CD4-positive, alpha-beta T cell treated with Interleukin-4 for 4 hours (primary cell): ENCODE measurements at places on chromosomes 5 and 9.

DNA sequence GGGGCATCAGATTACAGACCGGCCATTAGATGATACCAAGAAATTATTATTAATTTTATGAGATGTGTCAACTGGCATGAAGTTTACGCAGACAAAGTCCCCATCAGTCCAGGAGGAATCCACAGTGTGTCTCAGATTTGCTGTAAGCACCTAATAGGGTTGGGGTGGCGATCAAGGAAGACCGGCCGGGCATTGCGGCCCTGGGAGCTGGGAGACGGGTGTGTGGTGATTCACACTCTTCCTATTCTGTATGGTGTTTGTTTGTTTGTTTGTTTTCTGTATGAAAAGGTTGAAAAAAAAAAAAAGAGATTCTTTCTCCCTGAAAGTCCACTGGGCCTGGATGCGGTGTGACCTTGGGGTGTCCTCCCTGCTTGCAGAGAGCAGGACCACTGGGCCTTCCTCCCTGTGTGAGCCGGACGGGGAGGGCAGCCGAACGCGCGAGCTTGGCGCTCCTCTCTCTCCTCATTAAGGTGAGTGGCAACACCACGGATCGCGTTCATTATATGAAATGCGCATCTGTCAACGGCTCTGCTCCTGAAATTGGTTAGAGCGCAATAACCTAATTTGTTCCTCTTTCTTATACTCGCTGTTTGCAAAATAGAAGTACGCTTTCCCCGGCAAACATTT lies 15.1 kb downstream of the RASGEF1C start:
- no peak for DNase-seq

GRCh38 chr5:150043657-150044328 lies 42.6 kb downstream of the CSF1R start:
- DNase-seq = no peak

DNA sequence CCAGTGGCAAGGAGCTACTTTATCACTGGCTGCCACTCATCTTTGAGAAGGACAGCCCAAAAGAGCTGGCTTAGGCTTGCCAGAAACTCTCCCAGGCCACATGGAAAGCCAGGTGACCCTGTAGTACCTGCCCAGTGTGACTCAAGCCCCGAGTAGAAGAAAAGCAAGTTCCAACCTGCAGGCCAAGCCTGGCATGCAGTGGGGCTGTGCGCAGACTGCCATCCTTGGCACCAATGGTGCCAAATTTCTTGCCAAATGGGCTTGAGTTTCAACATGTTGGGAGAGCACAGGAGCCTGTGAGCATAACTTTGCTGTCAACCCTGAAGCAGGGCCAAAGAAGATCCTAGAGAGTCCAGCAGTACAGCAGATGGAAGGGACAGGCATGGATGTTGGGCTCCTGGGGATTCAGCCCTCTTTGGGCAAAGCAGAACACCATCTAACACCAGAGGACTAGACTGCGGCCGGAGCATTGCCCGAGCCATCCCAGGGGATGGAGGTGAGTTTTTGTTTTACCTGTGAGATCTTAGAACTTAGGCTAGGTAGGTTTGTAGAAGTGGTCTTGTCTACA lies 27.3 kb upstream of the SHB start:
- no peak for DNase-seq

GRCh38 chr9:116565986-116566385 lies 121.1 kb upstream of the TRIM32 start:
- no peak for DNase-seq

GRCh38 chr5:62314213-62314830 lies 8.3 kb downstream of the KIF2A start:
- DNase-seq = no peak

DNA sequence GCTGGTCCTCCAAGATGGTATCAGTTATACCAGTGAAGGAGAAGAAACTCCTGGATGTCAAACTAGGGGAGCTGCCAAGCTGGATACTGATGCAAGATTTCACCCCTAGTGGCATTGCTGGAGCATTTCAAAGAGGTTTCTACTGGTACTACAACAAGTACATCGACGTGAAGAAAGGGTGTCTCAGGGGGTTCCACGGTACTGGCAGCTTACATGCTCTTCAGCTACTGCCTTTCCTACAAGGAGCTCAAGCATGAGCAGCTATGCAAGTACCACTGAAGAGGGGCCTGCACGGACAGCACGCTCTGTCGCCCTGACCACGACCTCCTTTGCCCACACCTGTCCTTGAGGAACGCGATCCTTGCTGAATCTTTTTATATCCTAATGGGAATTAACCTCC lies 19.5 kb downstream of the ACTL7B start:
- DNase-seq = no peak

- no peak for DNase-seq
These were observed 10.9 kb downstream of the CXXC5 start for GRCh38 chr5:139658928-139659667.

DNA sequence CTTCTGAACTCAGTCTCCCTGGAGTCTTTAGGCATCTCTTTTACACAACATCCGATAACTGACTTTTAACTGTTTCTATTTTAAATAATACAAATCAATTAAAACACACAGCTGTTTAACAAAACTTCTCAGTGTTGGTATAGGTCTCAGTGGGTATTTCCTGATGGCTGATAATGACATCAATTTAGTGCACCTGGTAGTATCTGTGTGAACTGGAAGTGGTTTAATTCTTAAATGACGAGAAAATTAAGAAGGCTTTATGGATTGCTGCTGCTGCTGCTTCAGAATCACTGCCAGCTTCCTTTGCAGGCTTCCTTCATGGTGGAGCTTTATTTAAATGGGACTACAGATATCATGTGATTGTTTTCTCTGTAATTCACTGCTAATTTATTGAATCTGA lies 92.3 kb downstream of the RPS23 start:
- no peak for DNase-seq

- no peak for DNase-seq
These were observed 46.8 kb downstream of the NSUN2 start for GRCh38 chr5:6585939-6586646.

GRCh38 chr9:107100591-107100990 lies 182.5 kb upstream of the RAD23B start:
- no peak for DNase-seq

GRCh38 chr9:90240541-90240940 lies 402.1 kb downstream of the DIRAS2 start:
- no peak for DNase-seq

DNA sequence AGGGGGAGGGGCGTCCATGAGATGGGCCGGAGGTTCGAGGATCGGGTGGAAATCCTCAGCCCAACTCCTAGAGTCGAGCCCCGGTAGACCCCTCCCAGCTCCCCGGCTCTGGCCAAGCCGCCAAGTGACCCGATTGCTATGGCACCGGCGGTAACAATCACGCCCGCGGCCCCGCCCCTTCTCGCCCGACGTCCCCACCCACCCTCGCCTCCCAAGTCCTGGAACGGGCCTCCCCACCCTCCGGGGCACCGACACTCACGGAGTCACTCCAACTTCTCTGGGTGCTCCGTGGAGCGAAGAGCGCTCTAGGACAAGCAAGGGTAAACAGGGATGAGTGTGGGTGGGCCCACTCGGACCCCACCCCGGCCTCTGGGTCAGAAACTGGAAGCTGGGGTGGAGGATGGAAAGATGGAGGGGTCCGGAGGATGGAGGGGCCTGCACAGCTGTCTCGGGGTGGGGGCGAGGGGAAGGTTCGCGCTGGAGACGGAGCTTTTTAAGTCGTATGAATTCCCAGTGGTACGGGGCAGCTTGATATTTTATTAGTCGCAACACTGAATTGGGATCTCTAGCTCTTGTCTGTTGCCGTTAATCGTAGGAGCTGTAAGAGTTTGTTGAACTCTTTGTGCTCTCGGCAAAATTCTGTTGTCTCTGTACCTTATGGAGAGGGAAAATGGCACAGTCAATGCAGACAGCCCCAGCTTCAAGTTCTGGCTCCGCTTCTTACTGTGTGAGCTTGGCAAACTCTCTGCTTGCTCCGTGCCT lies at the start of gene SPACA9:
TSS of gene SPACA9 (plus strand) at position 204 of the 762 bp plus-strand sequence. CDS start 5,050 bp downstream, outside the sequence.
- peak; percentile 21 for DNase-seq

- DNase-seq = no peak
These were observed 24.1 kb downstream of the AHRR start for GRCh38 chr5:345404-346195.

- no peak for DNase-seq
These were observed 108.0 kb downstream of the STARD4 start for GRCh38 chr5:111404270-111404769.

- no peak for DNase-seq
These were observed 131.8 kb downstream of the SYK start for GRCh38 chr9:90933468-90933867.

GRCh38 chr9:109868722-109869121 lies 88.7 kb downstream of the PALM2AKAP2 start:
- no peak for DNase-seq

- DNase-seq = no peak
These were observed 15.2 kb downstream of the SRFBP1 start for GRCh38 chr5:121976979-121977378.

GRCh38 chr5:5360941-5361520 lies 61.4 kb upstream of the ICE1 start:
- no peak for DNase-seq

DNA sequence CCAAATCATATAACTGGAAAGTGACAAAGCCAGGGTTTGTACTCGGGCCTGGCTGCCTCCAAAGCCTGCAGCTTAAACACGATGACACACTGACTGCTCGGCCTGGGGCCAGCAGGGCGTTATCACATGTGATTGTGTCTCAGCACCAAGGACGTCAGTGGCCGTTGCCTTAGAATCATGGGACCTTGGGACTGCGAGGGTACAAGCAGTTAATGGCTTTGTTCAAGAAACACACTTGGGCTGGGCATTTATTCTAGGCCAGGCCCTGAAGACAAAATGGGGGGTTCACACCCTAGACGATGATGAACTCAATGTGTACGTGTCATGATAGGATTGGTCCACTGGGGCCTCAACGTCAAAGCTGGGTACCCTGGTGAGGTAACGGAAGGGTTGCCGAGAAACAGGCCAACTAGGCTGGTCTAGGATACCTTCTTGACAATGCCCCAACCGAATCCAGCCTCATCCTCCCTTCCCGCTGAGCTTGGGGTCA lies 13.0 kb downstream of the SH3PXD2B start:
- no peak for DNase-seq

DNA sequence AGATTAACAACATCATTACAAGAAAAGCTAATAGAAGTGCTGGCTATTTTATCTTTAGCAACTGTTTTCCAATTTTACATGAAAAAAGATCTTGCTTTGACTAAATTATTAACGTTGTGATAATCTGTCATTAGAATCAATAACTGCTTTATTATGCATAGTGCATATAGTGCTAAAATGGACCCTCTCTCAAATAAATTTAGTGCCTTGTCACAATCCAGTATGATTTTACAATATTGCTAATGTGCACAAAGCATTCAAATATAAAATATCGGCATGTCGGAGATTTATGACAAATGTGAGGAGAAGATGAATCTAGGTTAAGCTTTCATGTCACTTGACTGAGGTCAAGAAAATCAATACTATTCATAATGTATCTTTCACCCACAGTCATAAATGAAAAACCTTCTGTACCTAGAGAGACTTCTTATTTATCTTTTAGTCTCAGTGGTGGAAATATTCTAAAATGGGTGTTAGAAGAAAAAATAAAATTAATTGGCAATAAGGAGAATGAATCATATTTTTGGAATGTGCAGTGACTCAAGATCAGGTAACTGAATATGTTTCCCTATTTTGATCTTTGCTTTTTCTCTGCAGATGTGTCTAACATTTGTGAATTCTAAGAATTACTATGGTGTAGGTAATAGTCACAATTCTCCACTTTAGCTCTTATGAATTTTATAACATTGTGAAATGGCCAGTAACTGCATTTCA lies 672.9 kb upstream of the GRAMD2B start:
- no peak for DNase-seq

DNA sequence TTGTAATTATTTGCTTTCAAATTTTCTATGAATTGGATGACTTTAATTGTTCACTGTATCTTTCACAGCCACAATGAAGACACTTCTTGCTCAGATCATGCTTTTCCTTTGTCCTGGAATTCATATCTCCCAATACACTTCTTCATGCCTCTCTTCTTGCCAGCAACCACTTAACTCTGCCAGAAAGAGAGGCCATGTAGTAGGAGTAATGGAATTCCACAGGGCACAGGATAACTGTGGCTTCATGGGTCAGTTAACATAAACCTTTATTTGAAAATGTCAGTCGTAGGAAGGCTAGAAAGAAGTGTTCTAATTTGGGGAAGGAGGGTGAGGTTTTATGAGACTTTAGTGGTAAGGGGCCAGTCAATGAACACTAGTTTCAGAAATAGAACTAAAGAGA lies 190.3 kb downstream of the TMEM167A start:
- DNase-seq = no peak

- no peak for DNase-seq
These were observed 142.9 kb downstream of the CAMK4 start for GRCh38 chr5:111367115-111367514.

GRCh38 chr5:149333711-149334443 lies 11.4 kb upstream of the GRPEL2 start:
- no peak for DNase-seq

DNA sequence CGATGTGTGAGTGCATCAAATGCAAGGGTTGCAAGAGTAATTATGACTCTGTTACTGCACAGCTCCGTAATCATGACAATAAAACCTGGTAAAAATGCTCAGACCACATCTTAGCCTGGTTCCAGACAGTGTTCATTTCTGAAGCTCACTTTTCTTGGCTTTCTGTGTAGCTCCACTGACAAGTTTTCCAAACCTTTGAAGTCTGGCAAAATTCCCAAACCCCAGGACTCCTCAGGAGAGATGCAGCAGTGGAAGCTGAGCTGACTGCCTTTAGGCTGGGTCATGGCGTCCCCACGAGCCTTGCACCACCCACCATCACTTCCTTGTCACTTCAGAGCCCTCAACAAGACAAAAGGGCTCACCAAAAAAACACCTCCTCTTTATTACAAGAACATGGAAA lies 131.6 kb upstream of the TAS2R1 start:
- no peak for DNase-seq

GRCh38 chr5:174323878-174324281 lies 278.4 kb downstream of the NSG2 start:
- DNase-seq = no peak

- no peak for DNase-seq
These were observed 30.1 kb downstream of the ZNF462 start for GRCh38 chr9:106893088-106893487.

GRCh38 chr5:83407931-83408330 lies 63.6 kb upstream of the VCAN start:
- DNase-seq = no peak

GRCh38 chr5:103424453-103425205 lies 138.0 kb downstream of the NUDT12 start:
- DNase-seq = no peak
